ENCODE measurements at places on chromosomes 4 and X.

DNA sequence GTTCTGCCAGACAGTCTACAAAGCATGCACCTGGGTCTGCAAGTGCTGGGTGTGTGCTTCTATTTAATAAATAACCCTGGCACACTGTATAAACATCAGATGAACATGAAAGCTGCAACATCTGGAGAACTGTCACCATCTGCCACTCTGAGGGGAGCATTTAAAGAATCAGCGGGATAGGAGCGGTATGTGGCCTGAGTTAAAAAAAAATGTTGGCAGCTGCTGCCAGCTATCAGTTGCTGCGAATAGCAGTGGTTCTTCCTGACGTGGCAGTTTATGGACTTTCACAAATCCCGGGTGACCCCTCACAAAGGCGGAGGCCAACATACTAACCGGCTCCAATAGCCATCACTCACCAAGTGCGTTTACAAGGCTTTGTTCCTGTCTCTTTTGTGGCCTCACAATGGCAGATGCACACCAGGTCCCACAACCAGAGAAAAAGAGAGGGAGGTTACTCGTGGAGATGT, 95.1 kb downstream of the RASL11B start:
- DNase-seq: no peak

DNA sequence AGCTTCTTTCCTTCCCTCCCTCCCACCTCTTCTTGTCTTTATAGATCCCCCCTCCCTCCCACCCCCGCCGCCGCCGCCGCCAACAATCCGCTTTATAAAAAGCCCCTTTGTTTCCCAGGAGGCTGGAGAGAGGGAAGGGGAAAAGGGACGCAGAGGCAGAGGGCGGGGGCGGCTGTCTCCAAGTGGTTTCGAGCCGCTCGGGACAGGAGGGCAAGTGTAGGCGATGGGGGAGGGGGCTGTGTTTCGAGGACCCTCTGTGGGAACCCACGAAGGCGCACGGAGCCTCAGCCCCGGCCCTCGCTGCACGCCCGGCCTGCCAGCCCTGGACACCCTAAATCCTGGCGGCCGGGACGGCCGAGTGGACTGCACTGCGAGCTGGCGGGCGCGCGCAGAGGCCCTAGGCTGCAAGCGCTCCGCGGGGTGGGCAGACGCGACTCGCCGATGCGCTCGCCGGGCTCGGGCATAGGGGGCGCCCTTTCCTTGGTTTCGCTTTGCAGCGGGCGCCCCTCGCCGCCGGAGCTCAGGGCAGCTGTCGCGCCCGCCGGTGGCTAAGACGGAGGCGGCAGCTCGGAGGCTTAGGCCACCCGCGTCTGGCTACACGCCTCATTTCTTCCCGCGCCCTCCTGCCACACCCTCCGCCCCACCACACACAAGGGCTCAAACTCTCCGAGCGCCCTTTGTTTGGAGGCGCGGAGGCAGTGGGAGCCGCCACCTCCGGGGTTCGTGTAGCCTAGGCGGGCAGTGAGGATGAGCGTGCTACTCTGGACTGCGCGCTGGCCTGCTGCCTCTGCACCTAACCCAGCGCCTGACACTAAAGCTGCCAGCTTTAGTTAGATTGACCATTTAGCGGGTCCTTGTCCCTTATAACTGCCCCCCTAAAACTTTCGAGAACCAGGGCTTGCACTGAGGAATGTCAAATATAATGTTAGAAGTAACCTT, 2.2 kb downstream of the MAMLD1 start:
- DNase-seq: peak; percentile 51

DNA sequence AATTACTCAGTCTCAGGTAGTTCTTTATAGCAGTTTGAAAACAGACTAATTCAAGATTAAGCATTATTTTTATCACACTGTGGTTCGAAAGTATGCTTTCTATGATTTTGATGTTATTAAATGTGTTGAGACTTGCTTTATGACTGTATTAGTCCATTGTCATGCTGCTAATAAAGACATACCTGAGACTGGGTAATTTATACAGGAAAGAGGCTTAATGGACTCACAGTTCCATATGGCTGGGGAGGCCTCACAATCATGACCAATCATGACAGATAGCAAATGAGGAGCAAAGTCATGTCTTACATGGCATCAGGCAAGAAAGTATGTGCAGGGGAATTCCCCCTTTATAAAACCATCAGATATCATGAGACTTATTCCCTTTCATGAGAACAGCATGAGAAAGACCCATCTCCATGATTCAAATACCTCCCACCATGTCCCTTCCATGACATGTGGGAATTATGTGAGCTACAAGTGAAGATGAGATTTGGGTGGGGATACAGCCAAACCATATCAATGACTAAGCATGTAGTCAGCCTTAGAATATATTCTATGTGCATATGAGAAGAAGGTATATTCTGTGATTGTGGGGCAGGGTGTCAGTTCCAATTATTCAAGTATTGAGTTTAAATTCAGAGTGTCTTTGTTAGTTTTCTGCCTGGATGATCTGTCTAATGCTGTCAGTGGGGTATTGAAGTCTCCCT, 44.6 kb upstream of the UGT2A1 start:
- no peak for DNase-seq

DNA sequence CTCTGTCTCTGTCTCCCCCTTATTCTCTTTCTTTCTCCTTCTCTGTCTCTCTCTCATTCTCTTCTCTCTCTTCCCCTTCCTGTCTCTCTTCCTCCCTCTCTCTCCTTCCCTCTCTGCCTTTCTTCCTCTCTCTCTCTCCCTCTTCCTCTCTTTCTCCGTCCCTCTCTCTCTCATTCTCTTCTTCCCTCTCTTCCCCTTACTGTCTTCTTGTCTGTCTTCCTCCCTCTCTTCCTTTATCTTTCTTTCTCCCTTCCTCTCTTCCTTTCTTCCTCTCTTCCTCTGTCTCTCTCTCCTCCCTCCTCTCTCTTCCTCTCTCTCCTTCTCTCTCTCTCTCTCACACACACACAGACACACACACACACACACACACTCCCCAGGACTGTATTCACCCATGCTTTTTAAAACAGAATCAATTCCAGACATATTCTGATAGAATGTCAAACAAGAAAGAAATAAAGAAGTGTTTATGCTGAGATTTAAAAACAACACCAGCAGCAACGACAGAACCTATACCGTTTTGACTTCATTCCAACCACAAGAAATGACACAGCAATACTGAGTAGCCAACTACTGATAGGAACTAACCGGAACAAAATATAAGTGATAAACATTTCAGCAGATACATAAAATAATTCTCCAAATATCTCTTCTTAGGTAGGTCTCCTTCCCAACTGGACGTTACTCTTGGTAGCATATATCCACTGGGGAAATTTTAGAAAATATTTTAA, 296.7 kb downstream of the ASMT start:
- DNase-seq: no peak

DNA sequence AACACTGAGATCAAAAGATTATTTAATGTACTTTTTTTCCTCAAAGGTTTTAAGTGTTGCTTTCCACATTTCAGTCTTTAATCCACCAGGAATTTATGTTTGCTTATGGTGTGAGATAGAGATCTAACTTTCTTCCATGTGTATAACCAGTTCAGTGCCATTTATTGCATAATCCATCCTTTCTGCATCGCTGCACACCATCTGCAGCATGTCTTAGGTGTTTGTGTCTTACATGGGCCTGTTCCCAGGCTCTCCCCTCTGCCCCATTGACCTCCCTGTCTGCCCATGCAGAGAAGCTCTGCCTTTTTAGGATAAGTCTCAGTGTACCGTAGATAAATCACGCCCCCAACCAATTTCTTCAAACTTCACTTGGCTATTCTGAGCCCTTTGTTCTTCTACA, 30.3 kb downstream of the NSDHL start:
- no peak for DNase-seq
